Activated CD8-positive, alpha-beta memory T cell treated with anti-CD3 and anti-CD28 coated beads, Interleukin-2, amount 50 U/mL, for 48 hours (primary cell): ENCODE measurements at places on chromosomes 5 and 9.

- DNase-seq, result no peak
Observed at GRCh38 chr5:24177821-24178220, 467.0 kb downstream of the CDH10 start.

- DNase-seq, result no peak
Observed at GRCh38 chr5:114435885-114436299, 74.0 kb downstream of the KCNN2 start.

GRCh38 chr9:14223081-14223480, 90.9 kb downstream of the NFIB start:
- no peak for DNase-seq

GRCh38 chr9:27491154-27491553, 32.9 kb upstream of the IFNK start:
- DNase-seq, result no peak

GRCh38 chr5:116130471-116130870, 45.6 kb downstream of the COMMD10 start:
- DNase-seq, result no peak

DNA sequence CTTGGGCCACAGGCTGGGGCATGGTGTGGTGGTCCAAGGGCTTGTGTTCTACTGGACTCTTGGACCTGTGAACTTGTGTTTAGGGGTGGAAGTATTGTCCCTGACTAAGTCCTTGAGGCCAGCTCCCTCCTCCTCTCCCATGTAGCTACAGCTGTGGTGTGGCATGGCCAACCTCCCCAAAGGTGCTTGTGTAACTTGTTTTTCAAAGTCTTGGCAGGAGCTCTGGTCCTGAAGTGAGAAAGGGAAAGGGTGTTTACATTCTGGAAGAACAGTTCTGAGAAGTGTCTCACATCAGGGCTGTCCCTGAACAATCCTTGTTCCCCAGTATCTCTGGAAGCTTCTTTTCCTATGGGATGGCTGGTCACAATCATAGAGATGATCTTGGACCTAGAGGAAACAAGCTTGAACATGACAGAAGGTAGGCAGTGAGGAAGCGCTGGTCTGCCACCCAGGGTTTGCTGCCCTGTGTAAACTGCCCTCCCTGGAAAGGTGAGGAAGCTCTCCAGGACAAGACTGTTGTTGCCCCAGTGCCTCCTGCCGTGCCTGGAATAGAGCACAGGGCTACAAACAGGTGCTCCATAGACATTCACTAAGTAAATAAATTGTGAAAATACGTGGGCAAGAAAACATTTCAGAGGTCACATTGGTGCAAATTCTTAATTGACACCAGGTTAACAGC, 64.6 kb upstream of the KLF9 start:
- no peak for DNase-seq
